ENCODE measurements at places on chromosomes 3 and 15.
A peak's percentile ranks its signal among the peaks of the same experiment; 100 is the strongest.

- no peak for DNase-seq
These were observed at the start of gene PIGZ for GRCh38 chr3:196968233-196969133. Gene PIGZ, minus strand, starts transcription at chr3:196968833. Its CDS starts 16,802 bp downstream, at chr3:196952031.

GRCh38 chr3:157447026-157447694 lies 10.5 kb downstream of the PTX3 start:
- DNase-seq = peak; percentile 44

GRCh38 chr3:15505479-15506165 lies 15.9 kb downstream of the COLQ start:
- DNase-seq = no peak

DNA sequence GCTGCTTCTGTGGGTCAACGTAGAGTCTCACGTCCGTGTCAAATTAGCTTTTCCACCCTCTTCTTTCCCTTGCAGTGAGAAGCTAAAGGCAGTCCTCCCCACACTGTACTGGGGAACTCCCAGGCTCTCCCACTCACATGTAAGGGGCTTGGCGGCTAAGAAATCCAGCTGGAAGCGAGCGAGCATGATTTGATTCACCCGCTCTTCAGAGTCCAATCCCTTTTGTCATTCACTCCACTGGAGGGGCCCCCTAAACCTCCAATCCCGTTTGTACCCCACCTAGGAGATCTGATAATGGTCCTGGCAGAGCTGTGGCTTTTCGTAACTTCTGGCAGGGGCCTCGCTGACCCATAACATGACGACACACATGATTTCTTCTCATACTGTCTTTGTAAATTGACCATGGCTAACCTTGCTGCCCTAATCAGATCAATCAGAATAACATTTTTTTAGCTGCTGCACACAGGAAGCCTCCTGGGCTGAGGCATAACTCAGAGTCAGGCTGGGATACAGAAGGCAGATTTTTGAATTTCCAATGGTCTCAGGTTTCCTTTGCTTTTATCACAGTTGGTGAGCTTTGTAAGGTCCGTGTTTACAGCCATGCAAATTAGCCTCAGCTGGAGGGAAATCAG lies 235.2 kb downstream of the GREM1 start:
- no peak for DNase-seq

DNA sequence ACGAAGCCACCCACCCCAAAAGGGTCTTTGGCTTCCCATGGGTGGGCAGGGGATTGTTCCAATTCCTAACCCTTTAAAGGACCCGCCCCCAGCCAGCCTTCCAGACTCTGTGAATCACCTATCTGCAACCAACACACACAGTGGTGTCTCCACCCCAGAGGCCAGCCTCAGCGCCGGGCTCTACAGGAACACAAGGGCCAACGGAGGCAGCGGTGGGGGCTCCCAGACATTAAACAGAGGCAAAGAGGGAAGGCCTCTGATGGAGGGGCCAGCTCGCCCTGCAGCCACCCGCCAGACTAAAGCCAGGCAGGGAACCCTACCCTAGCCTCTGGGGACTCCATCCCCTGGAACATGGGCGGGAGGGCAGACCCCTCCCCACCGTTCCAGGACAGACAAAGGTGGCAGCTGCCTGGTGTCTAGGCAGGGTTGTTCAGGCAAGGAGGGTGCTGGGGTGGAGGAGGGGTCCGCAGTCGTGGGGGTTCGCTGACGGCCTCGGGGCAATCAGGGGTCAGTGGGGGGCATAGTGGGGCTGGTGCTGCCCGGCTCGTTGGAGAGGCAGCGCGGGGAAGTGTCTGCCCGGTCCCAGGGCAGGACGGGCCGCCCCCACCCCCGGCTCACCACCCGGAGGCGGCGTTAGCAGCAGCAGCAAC lies 448 bp downstream of the SHISA5 start:
- DNase-seq = peak; percentile 29

DNA sequence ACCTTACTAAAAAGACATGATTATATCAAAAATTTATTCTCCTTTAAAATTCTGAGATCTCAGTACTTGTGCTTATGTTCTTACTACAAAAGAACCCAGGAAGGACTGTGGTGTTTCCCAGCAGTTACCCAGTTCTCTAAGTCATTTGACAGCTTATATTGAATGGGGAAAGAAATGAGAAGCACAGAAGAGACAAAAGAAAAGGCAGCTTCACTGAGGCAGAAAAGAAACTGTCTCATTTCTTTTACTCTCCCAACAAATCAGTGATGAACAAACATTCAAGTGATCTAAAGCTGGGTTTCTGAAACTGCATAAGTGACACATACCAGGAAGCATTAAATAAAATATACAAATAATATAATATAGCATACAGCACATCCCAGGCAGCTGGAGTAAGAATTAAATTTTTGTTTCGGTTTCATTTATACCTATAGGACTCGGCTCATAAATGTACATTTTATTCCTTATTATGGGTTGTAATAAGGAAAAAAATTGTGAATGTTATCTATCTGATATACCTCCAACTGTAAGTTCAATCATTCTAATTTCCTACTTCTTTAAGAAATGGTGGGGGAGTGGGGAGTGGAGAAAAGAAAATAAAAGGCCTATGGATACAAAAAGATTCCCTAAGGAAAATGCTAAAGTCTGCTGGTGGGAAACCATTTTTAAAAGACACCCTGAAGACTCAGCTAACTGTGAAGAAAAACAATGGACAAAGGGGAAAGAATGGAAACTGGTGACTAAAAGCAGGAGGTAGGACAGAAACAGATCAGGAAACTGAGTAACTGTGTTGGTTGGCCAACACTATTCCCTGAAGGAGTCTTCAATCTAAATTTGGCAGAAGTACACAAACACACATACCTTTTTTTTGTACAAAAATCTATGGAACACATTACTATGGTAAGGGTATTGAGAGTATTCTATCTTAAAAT lies 156.8 kb downstream of the TBC1D5 start:
- no peak for DNase-seq

GRCh38 chr3:101861212-101861788 lies 12.0 kb downstream of the NFKBIZ start:
- no peak for DNase-seq

GRCh38 chr3:25281732-25282126 lies 146.3 kb upstream of the RARB start:
- DNase-seq = no peak

- DNase-seq = no peak
These were observed 897.3 kb downstream of the TUSC7 start for GRCh38 chr3:117606866-117607265.

GRCh38 chr3:115500795-115501194 lies 122.5 kb upstream of the GAP43 start:
- no peak for DNase-seq

DNA sequence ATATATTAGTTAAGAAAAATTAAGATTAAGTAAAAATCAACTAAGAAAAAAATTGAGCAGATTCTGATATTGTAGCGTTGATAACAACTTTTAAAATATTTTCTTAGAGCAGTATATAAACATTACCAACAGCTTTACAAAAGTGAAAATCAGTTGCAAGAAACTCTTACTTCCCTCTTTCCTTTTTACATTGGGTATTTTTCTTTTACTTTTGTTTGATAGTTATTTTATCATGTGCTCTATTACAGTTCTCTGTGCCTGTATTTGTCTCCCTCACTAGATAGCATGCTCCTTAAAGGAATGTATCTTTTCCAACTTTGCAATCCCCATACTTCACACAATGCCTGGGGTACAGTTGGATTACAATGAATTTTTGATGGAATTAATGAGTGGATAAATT lies 87.5 kb upstream of the P3H2 start:
- DNase-seq = no peak

GRCh38 chr15:61828008-61828407 lies 232.2 kb downstream of the VPS13C start:
- no peak for DNase-seq

DNA sequence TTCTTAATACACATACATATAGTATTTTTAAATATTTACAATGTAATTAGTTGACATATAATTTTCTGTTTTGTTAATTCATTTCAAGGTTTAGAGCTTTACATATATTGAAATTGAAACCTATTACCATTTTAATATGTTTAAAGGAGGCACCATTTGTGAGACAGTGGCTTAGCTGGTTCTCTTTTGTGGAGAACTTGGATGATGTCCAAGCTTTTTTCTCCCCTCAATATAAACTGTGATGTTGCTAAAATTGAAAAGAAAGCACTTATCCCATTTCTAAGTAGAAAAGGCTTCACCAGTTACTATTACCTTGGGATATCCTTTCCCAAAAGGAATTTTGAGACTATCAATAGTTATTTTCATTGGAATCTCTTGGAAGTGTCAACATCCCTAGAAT lies 707.2 kb downstream of the NTRK3 start:
- no peak for DNase-seq

All from brain microvascular endothelial cell (primary cell).